ENCODE measurements at places on chromosomes 2 and 18.

GRCh38 chr18:73881396-73881917 lies 266.2 kb downstream of the FBXO15 start:
- DNase-seq: no peak

DNA sequence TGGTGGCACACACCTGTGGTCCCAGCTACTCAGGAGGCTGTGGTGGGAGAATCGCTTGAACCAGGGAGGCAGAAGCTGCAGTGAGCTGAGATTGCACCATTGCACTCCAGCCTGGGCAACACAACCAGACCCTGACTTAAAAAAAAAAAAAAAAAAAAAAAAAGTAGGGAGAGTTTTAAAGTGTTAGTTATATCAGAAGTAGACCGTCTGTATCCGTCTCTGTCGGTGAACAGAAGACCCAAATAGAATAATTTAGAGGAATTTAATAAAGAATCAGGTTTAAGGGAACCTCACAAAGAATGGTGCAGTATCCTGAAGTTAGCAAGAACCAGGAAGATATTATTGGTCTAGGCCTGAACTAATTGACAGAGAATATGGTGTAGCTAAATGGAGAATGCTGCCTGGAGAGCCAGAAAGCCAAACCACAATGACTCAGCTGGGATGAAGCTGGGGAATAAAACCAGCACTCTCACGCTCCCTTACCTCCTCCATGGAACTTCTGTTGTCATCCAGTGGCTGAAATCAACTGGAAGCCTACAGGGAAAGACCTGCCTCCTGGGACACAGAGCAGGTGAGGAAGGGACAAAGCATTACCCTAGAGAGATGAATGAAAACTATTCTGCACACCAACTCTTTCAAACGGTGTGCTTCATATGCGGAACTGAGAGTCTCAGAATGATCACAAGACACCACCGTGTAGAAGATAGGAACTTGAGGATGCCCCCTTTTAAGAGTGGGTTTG lies 39.1 kb upstream of the PLEKHM3 start:
- no peak for DNase-seq

DNA sequence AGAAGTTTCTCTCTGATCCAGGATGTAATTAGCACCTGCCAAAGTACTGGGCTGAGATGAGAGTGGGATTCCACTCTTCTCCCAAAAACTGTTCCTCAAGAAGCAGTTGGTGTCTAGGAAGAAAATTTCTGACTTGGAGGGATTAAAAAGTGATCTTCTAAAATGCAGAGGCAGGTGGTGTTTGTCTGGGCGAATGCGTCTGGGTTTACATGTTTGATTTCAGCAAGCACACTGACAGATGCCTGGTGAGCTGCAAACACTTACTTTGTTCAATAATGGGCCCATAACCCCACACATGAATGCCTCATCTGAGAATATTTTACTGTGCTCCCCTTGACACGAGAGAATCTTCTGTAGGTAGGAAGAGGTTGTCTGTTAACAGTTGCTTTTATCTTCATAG lies 24.3 kb upstream of the KCNF1 start:
- no peak for DNase-seq

- no peak for DNase-seq
These were observed 749.2 kb upstream of the FSHR start for GRCh38 chr2:49903471-49903870.

- no peak for DNase-seq
These were observed 266.6 kb downstream of the CYP26B1 start for GRCh38 chr2:71880846-71881610.

GRCh38 chr18:25495606-25496005 lies 143.6 kb upstream of the ZNF521 start:
- DNase-seq: no peak

Data from activated CD8-positive, alpha-beta memory T cell treated with anti-CD3 and anti-CD28 coated beads for 24 hours (primary cell).